ENCODE measurements at places on chromosomes 13 and 19.

DNA sequence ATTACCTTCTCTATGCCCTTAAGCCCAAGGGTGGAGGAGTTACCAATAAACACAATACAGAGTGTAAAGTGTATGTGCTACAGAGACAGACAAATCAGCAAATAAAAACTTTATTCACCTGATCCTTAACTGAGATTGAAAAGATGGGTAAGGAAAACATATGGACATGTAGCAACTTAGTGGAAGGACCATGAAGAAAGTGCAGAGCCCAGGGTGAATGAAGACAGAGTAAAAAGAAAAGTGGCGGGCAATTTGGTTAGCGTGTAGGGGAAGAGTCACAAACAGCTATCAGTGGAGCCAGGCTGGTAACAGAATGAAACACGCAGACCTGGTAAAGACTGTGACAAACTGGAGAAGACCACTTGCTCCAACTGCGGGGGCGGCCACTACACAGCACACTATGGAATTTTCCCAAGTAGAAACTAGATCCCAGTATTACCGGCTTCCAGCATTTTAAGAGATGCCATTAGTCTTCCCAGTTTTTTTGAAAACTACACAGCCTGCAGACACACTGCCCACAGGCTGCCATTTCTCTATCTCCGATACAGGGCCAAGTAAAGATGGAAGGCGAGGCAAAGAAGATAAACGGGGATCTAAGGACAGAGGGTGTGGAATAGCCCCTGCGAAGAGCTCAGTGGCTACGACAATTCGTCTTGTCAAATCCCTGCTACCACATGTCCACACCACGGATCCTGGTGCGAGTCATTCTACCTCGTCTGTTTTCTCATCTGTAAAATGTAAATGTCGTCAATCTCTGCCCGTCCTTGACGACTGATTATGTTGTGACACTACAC is 1.2 kb downstream of the UQCRFS1 start:
- DNase-seq = no peak

GRCh38 chr13:74570834-74571233 is 436.6 kb upstream of the KLF12 start:
- DNase-seq = no peak

- no peak for DNase-seq
Observed at GRCh38 chr13:104773775-104774174, 1707.6 kb upstream of the SLC10A2 start.

- DNase-seq = no peak
Observed at GRCh38 chr19:32168606-32169005, 176.8 kb upstream of the ZNF507 start.

Data from activated effector memory CD4-positive, alpha-beta T cell treated with Interleukin-2 at 50 U/mL for 16 hours (primary cell).